ENCODE measurements at places on chromosomes 7 and 10. TPM values are rescaled to one million over a fixed set of nuclear protein-coding genes. Genes with fewer than 3 reads are reported as not detected.

EIF4H gene
- 341 TPM for total RNA-seq

SCRN1 gene
- 13.2 TPM for total RNA-seq

RBP3 gene
- not detected for total RNA-seq

SEMA3D gene
- not detected for total RNA-seq

LRRC61 gene
- 54.9 TPM for total RNA-seq

HMX2 gene
- not detected for total RNA-seq

SLC26A5 gene
- not detected for total RNA-seq

FAM241B gene
- 14.2 TPM for total RNA-seq

ELFN1 gene
- not detected for total RNA-seq

NPSR1 gene
- not detected for total RNA-seq

ANKIB1 gene
- total RNA-seq: 24.4 TPM

TEX36 gene
- not detected for total RNA-seq

PMPCB gene
- total RNA-seq: 89.3 TPM

CALCR gene
- total RNA-seq: 0.14 TPM

IFRD1 gene
- 21.3 TPM for total RNA-seq

AEBP1 gene
- not detected for total RNA-seq

OSBPL3 gene
- total RNA-seq: 6.3 TPM

RSPH10B gene
- not detected for total RNA-seq

OR2AE1 gene
- not detected for total RNA-seq

SFTPA2 gene
- not detected for total RNA-seq

SLC18A3 gene
- total RNA-seq: not detected

AQP1 gene
- not detected for total RNA-seq

HTRA1 gene
- 42.1 TPM for total RNA-seq

TMEM130 gene
- 27.3 TPM for total RNA-seq

CPXM2 gene
- total RNA-seq: not detected

SPDYE11 gene
- not detected for total RNA-seq

AFAP1L2 gene
- 9.0 TPM for total RNA-seq

Measured in Caki2 (cell line).